ENCODE measurements at places on chromosomes 11 and 22. TPM values are rescaled to one million over a fixed set of nuclear protein-coding genes. Genes with fewer than 3 reads are reported as not detected.

Gene CASP12
- 85.2 TPM for total RNA-seq

Gene MUC6
- total RNA-seq, result not detected

Gene ZNRD2
- total RNA-seq, result 26.7 TPM

Gene OR4C13
- total RNA-seq, result not detected

Gene CARD18
- total RNA-seq, result not detected

Gene RPS6KA4
- total RNA-seq, result 25.1 TPM

Gene B3GAT3
- 13.5 TPM for total RNA-seq

Gene POLR3H
- 11.8 TPM for total RNA-seq

Gene OR5B21
- not detected for total RNA-seq

Gene CRYBB3
- total RNA-seq, result 0.17 TPM

Gene MRGPRX3
- 0.33 TPM for total RNA-seq

Gene MSANTD2
- total RNA-seq, result 6.0 TPM

Gene NXPE4
- total RNA-seq, result not detected

Gene OR52E5
- not detected for total RNA-seq

Gene ENTHD1
- not detected for total RNA-seq

Gene TBX10
- total RNA-seq, result not detected

Gene NPAS4
- not detected for total RNA-seq

Gene APOL5
- total RNA-seq, result not detected

Gene NLRP10
- total RNA-seq, result under 0.01 TPM

Gene TMEM135
- total RNA-seq, result 20.9 TPM

Gene XKR3
- not detected for total RNA-seq

Gene SEC14L2
- 16.6 TPM for total RNA-seq

Gene RFPL1
- 0.09 TPM for total RNA-seq

Gene CACNA1I
- total RNA-seq, result not detected

Gene RCOR2
- 0.26 TPM for total RNA-seq

Gene LRRC4C
- not detected for total RNA-seq

Gene OR4D5
- not detected for total RNA-seq

Gene RTL10
- 23.4 TPM for total RNA-seq

Gene CSNK2A3
- total RNA-seq, result 4.0 TPM

Gene CHRNA10
- total RNA-seq, result 0.43 TPM

Gene PARVA
- 20.9 TPM for total RNA-seq

Gene ST13
- total RNA-seq, result 254 TPM

Gene OR5B12
- total RNA-seq, result not detected

Gene HBE1
- not detected for total RNA-seq

Gene MS4A8
- not detected for total RNA-seq

Gene TIMP3
- total RNA-seq, result 523 TPM

Gene PHLDA2
- total RNA-seq, result 0.98 TPM

Gene SLC25A45
- total RNA-seq, result 1.3 TPM

Gene ABCG4
- under 0.01 TPM for total RNA-seq

Gene ANO5
- total RNA-seq, result under 0.01 TPM

Gene PHF21B
- total RNA-seq, result not detected

Gene CDC42EP2
- total RNA-seq, result 8.2 TPM

Gene OR52B2
- total RNA-seq, result not detected

Gene POU2AF2
- total RNA-seq, result not detected

Gene CCDC116
- under 0.01 TPM for total RNA-seq

Gene SLC1A2
- not detected for total RNA-seq

Gene KCNK4
- total RNA-seq, result not detected

Gene MS4A7
- not detected for total RNA-seq

Gene ANO1
- total RNA-seq, result not detected

Gene LSP1
- total RNA-seq, result 0.11 TPM

Gene F2
- total RNA-seq, result not detected

Gene HIRA
- total RNA-seq, result 17.1 TPM

Gene SCARF2
- total RNA-seq, result 5.7 TPM
